ENCODE measurements at places on chromosomes 6 and 20. TPM values are rescaled to one million over a fixed set of nuclear protein-coding genes. Genes with fewer than 3 reads are reported as not detected.

Gene EYA4
- 0.06 TPM for polyA plus RNA-seq

Gene PRDM13
- polyA plus RNA-seq: not detected

Gene NDUFAF4
- polyA plus RNA-seq: 29.0 TPM

Gene RALGAPB
- 6.2 TPM for polyA plus RNA-seq

Gene PRPF6
- polyA plus RNA-seq: 28.9 TPM

Gene GHRH
- not detected for polyA plus RNA-seq

Gene EDN1
- 5.8 TPM for polyA plus RNA-seq

Gene SLC17A4
- polyA plus RNA-seq: 0.03 TPM

Gene CFAP206
- 0.13 TPM for polyA plus RNA-seq

Gene MYL9
- polyA plus RNA-seq: 183 TPM

Gene CDYL
- polyA plus RNA-seq: 8.2 TPM

Gene ZNF165
- 2.3 TPM for polyA plus RNA-seq

Gene NRSN1
- polyA plus RNA-seq: 0.06 TPM
